Fibroblast of skin of right quadriceps (primary cell): ENCODE measurements at places on chromosomes 5 and 9.
A peak's percentile ranks its signal among the peaks of the same experiment; 100 is the strongest.

- DNase-seq = no peak
These were observed 116.9 kb downstream of the PIP5K1B start for GRCh38 chr9:68821911-68822310.

- peak; percentile 22 for DNase-seq
These were observed 13.1 kb upstream of the IFNA14 start for GRCh38 chr9:21252721-21253547.

DNA sequence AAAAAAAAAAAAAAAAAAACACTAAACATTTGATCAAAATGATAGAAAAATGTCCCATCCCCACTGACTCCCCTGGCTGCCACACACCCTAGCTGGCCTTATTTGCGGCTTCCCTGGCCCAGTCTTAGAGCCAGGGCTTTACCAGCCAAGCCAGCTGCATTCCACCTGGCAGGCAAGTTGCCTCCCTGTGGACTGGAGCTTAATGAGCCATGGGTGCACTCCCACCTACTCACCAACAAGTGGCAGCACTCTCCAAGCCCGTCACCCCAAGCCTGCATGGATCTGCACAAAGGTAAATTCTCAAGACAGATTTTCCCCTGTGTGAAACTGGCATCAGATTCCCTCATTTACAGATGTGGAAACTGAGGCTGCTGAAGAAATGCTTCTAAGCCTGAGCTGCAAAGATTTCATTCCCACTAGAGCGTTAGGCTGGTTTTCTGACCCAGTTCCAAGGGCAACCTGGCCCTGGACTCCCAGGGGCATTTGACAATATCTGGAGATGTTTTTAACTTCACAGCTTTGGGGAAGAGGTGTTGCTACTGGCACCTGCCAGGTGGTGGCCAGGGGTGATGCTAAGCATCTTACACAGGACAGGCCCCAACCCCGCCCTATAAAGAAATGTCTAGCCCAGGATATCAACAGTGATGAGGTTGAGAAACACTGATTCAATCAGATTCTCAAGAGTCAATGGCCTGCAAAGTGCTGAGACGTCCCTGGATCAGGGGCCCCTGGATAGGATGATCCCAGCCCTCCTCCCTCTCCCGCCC is 21.9 kb upstream of the VDAC1 start:
- DNase-seq = peak; percentile 57

- no peak for DNase-seq
These were observed 39.3 kb upstream of the IPPK start for GRCh38 chr9:92709240-92709639.

- no peak for DNase-seq
These were observed 7.2 kb downstream of the EGFL7 start for GRCh38 chr9:136669791-136670464.

DNA sequence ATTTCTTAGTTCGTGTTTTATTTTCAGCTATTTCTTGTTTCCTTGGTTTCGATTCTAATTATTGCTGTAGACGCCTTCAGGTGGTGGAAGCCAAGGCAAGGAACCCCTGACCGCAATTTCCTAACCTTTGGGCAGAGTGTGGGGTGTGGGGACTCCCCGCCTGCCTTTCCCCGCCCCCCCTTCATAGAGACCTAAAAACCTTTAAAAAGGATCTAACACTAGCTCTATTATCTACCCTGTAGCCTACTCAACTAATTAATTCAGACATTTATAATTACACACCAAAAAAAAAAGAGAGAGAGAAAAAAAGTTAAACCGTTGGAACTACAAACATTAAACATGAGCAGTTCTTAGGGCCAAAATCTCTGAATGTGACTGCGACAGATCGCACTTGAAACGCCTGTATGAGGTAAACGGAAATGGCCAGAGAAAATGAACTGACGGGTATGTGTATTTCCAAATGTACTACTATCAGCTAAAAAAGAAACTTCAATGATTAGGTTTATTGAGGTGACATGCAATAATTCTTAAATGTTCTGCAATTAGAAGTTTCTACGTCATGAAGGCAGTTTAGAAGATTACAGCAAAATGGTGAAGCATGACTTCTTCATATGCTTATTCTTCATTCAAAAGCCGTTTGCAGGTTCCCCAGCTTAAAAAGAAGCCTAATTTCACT is 19.0 kb upstream of the FER start:
- DNase-seq = no peak

GRCh38 chr5:67795781-67796477 is 419.6 kb upstream of the PIK3R1 start:
- DNase-seq = peak; percentile 15

DNA sequence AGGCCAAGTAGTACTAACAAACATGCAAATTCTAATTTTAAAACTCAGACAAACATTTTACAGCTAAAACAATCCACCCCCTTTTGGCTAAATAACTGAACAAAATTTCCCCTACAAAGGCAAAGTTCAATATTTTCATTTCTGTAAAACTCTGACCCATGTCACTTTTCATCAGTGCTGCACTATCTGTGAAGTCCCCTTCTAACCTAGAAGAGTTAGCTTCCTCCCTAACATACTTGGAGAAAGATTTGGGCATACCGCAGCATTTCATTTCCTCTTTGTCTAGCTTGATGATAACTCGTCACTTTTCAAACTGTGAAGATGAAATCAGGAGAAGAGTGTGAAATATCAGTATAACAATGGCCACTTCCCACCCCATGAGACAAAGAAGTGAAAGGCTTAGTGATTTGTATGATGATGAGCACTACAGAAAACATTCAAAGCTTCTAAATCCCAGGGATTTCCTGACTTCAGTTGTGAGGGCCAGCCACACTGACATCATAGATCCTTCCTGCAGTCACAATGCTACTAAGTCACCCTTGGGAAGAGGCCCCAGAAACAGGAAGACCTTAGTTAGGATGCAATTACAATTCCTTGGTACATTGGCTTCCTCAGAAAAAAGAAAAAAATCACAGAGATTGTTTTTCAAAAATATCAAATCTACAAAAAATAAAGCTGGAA is at the start of gene FAM81B:
Gene FAM81B, plus strand, starts transcription at position 555 of the 681 bp plus-strand sequence. Its CDS starts 24 bp downstream, at position 579.
- peak; percentile 40 for DNase-seq

DNA sequence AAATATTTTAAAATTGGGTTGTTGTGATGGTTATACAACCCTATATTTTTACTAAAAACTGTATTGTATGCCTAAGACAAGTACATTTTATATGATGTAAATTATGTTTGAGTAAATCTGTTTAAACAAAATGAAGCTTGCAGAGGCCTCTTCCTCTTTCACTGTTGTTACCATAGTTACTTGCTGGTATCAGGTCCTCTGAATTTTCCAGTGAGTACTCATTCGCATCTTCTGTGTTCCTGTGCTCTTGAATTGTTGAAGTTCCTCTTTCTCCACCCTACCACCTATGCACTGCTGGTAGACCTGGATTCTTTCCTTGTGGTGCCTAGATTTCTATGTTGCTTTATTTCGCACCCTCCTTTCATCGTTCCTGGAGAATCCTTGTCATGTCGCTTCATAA is 938.5 kb upstream of the ACO1 start:
- DNase-seq = no peak

DNA sequence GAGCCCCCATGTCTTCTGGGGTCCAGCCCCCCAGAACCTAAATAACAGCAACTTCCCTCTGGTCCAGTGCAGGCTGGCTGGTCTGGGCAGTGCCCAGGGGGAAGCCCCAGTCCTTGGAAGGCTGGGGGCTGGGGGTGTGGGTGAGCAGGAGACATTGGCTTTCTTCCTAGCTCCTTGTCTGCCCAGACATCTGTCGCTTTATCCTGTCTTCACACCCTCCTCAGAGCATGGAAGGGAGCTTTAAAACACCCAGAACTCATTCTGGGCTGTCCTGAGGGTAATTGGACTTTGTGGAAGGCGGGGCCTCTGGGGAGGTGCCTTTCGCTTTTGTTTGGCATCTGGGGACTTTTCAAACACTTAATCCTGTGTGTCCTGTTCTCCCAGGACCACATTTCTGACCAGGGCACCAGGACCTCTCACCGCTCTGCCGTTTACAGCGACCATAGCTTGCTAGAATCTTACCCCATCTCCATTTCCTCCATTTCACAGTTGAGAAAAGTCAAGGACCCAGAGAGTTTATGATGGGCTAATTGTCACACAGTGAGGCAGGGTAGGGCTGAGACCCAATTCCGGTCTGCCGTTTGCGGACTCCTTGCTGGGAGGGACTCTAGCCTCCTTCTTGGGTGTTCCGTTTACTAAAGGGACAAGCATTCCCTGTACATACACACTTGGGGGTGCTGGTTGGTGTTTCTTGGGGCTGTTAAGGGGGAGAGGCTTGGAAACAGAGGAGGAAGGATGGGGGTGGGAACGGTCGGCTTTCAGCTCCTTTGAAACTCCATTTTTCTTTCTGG is 1.1 kb downstream of the GSN start:
- DNase-seq = peak; percentile 74

GRCh38 chr5:53169933-53170332 is 60.4 kb upstream of the MOCS2 start:
- no peak for DNase-seq

DNA sequence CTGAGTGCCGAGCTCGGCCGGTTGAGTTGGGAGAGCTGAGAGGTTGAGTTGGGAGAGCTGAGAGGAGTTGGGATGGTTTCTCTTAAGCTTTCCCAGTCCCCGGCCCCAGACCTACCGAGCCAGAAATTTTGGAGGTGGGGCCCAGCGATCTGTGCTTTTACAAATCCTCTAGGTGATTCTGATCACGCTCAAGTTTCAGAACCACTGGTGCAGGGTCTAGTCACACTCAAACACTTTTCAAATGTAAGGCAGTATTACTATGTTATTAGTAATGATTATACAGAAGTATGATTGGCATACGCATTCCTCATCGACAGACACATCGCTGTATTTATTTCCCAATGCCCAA is 256 bp upstream of the CLINT1 start:
- DNase-seq = no peak

DNA sequence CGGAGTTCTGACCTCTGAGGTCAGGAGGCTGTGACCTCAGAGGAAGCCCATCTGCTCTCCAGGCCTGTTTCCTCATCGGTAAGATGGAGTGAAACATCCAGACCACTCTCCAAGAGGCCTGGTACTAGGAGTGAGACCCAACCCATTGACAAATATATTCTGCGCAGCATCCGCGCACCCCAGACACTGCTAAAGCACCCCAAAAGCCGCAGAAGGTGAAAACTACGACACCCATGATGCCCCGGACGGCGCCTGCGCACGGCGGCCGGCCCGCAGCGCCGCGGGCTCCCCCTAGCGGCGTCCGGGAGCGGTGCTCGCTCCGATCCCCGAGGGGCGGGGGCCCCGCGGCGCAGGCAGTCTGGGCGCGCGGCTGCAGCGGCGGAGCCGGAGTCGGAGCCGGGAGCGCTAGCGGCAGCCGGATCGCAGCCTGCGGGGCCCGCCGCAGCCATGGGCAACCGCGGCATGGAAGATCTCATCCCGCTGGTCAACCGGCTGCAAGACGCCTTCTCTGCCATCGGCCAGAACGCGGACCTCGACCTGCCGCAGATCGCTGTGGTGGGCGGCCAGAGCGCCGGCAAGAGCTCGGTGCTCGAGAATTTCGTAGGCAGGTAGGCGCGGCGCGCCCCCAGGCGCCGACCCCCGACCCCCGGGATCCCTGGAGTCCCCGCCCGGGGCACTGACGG is at the start of gene DNM1:
Gene DNM1, plus strand, starts transcription at position 356 of the 683 bp plus-strand sequence. Its CDS starts 92 bp downstream, at position 448.
- DNase-seq = peak; percentile 60

DNA sequence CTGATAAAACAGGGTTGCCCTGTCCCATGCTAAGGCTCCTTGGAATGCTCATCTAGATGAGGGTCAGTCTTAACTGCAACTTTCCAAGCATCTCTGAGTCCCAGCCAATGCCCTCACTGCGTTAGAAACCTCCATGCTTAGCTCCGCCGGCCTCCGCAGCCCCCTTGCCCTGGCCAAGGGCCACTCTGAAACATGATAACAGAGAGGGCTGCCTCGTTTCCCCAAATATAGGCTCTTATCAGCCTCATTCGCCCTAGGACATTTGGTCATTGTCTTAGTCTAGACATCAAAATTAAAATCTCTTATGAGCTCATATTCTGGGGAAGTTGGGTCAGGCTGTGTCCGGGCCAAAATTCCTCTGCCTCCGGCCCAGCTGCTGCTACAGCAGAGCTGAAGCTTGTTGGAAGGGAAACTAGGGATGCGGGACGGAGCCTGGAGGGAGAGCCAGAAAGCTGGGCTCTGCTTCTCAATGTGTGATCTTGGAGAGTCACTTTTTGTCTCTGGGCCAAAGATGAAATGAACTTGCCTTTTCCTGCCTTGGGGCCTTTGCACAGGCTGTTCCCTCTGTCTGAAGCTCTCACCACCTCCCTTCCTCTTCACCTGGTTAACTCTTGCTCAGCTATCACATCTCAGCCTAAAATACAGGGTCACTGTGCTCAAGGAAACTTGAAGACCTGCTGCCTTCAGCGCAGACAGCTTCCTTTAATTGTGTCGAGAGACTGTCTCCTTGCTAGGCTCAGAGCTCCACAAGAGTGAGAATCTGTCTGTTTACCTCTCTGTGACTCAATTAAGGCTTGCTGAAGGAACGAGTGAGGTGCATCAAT is 191.3 kb downstream of the RGS3 start:
- DNase-seq = no peak

DNA sequence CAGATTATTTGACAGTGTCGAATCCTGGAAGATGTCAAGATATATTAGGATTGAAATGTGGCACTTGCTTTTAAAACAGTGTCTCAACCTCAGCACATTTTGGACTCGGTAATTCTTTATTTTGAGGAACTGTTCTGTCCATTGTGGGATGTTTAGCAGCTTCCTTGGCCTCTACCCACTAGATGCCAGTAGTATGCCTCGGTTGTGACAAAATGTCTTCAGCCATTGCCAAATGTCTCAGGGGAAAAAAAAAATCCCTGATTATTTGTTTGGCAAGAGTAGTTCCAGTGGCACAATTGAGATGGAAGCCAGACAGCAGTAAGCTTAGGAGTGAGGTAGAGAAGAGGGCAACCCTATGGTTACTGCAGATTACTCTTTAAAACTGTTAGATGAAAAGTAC is 694.5 kb upstream of the RIOK2 start:
- DNase-seq = no peak

GRCh38 chr5:17878541-17878940 is 244.3 kb downstream of the TAF11L14 start:
- peak; percentile 19 for DNase-seq

DNA sequence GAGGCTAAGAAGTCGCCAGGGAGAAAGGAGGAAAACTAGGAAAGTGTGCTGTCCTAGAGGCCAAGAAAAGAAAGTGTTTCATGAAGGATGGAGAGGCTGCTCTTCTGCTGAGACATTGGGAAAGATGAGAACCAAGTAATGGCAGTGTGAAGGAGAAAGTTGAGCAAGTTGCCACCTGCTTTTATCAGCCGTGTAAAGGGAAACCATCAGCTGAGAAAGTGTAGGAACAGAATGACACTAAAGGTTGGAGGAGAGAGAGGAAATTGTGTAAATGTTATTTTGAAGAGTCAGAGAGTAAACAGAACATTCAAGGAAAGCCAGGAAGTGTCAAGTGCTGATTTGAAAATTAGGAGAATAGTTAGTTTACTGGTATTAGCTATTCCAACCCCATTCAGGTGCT is 125.0 kb downstream of the CEMIP2 start:
- DNase-seq = no peak

GRCh38 chr9:76658510-76659231 is 105.6 kb upstream of the PCA3 start:
- DNase-seq = peak; percentile 67

GRCh38 chr5:74092766-74093165 is 466.8 kb downstream of the ARHGEF28 start:
- no peak for DNase-seq

- DNase-seq = no peak
These were observed 768.9 kb downstream of the TAF11L14 start for GRCh38 chr5:18403141-18403540.

GRCh38 chr9:133205996-133206931 is 2.8 kb downstream of the OBP2B start:
- no peak for DNase-seq
